ENCODE measurements at places on chromosomes 13 and 19.

DNA sequence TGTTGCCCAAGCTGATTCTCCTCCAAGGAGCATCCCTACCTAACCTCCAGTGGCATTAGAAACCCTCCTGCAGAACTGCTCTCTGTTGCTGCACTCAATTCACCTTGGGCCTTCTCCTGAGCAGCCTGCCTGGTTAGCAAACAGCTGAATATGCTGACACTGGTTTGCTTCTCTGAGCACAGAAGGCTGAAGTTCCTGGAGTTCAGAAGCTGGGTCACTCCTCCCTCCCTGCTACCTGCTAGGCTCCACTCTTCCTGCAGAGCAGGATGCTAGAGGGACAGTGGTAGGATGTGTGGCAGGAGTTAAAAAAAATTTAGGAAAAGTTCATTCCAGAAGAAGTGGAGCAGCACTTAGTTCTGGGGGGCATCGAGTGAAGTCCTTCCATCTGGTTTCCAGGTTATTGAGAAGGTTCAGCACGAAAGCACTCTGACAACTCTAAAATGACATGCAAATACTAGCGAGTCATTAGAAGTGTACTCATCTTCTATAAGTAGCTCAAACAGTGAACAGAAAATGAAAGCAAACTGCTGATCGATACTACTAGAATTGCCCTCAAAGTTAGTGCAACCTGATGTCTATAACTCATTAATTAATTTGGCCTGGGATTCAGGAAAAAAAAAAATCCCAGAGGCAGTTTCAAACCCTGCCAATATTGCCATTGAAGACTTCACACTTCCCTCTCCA, 293.7 kb downstream of the POU4F1 start:
- DNase-seq: no peak

DNA sequence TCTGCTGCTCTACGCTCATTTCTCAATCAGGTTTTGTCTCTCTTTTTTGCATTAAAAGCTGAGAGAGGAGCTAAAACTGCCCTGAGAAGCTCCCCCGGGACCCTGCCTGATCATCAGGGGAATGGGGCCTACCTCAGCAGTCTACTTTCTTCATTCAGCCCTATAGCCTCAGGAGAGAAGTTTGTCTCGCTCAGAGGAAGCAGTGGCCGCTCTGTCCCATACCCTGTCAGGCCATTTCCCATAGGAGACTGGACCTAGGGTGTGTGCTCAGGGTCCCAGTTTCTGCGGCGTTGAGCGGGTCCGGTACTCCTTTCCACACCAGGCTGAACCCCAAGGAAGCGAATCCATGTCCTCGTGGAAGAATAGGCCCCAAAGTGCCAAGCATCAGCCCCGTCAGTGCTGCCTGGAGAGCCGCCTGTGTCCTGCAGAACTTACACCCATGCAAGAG, 21.7 kb downstream of the UBE2L5 start:
- no peak for DNase-seq

GRCh38 chr19:50729894-50730293, 6.7 kb downstream of the CLEC11A start:
- no peak for DNase-seq

DNA sequence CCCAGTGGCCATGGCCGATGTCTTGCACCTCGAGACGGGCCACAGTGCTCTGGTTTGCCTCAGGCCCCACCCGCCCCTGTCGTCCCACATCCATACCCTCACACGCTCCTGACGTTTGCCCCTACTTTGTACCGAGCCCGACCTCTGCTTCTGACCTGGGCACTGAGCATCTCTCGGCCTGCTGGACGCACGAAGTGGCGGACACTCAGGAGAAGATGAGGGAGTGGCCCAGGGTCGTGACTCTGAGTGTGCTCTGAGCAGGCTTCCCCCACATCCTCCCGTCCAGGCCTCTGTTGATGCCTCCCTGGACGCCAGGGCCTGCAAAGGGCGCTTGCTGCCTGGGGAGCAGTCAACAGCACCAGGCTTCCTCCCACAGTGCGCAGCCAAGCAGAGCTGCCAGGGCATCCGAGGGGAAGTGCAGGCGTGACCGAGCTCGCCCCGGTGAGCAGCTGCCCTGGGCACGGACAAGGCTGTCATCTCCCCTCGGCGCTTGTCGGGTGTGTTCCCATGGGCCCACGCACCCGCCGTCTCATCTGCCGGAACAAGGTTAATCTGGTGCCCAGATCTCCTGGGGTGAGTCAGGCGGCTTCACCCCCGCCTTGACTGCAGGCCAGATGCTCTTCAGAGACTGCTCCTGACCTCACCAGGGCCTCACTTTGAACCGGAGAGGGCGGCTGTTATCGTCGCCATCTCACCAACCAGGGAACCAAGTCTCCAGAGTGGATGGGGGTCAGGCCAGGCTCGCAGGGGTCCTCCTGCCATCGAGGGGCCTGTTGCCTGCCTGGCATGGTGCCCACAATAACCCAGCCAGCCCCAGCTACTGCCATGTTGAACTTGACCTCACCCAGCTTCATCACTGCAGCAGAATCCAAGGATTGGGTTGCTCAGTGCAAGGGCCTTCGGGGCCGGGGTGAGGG, 27.2 kb downstream of the COMP start:
- DNase-seq: peak; percentile 65

GRCh38 chr13:39385154-39385553, 217.8 kb downstream of the LHFPL6 start:
- peak; percentile 27 for DNase-seq

GRCh38 chr13:62280590-62280989, 864.9 kb upstream of the PCDH20 start:
- no peak for DNase-seq

- DNase-seq: no peak
These were observed 10.9 kb downstream of the TIMM13 start for GRCh38 chr19:2416321-2417097.

GRCh38 chr19:38135150-38135998, 88.6 kb downstream of the DPF1 start:
- DNase-seq: no peak

- no peak for DNase-seq
These were observed 43.6 kb downstream of the RUBCNL start for GRCh38 chr13:46343279-46343994.

- DNase-seq: no peak
These were observed 2.7 kb downstream of the TBC1D4 start for GRCh38 chr13:75479102-75479740.

DNA sequence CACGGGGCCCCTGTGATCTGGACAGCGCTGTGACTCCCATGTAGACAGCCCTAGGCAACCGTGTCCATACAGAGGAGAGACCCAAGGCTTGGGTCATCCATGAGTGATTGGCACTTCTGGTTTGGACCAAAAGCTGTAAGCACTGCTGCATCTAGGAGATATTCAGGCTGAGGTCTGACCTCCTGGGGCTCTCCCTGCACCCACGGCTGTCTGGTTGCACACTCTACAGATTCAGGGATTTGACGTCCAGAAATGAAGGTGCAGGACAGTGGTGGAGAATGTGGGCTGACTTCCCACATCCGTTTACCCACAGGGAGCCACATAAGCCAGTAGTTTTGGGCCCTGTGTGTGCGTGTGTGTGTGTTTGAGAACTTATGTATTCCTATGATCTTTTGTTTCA, 76.2 kb upstream of the ARHGEF7 start:
- DNase-seq: no peak

DNA sequence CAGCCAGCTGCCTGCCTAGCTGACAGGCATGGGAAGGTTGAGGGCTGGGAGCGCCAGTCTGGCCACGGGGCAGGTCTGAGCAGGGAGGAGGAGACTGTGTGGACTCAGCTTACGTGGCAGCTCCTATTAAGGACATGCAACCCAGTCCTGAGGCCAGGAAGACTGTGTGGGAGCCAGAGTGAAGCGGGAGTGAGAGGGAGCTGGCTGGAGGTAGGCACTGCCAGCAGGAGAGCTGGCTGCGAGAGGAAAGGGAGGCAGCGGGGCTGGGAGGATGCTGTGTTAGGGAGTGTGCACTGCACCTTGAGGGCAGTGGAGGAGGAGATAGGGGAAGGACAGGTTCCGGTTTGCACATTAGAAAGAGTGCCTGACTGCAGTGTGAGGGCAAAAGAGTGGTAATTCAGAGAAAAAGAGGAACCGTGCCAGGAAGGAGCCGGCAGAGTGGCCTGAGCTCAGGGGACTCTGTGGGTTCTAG, 99.2 kb downstream of the SLC7A1 start:
- DNase-seq: no peak

DNA sequence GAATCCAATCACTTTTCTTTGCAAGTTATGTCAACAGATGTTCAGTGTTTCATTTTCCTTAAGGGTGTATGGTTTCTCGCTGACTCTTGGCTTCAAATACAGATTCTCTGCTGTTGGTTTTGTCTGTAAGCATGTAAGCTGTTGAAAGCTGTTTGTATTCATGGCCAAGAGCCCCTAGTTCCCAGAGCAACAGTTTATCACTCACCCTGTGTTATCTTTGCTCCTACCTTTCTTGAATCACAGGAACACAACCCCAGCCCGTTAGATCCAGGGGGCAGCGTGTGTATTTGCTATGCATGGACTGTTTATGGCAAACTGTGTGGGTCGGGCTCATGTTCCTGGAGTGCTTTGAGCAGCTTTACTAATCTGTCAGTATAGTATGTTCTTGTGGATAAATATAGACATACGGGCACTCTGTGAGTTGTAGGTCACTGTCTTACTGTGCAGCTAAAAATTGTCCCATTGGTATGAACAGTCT, 28.9 kb downstream of the FRY start:
- no peak for DNase-seq

- no peak for DNase-seq
These were observed 386 bp downstream of the GIPR start for GRCh38 chr19:45668342-45668871.

GRCh38 chr19:1507192-1507660, 5.6 kb downstream of the ADAMTSL5 start:
- DNase-seq: no peak

DNA sequence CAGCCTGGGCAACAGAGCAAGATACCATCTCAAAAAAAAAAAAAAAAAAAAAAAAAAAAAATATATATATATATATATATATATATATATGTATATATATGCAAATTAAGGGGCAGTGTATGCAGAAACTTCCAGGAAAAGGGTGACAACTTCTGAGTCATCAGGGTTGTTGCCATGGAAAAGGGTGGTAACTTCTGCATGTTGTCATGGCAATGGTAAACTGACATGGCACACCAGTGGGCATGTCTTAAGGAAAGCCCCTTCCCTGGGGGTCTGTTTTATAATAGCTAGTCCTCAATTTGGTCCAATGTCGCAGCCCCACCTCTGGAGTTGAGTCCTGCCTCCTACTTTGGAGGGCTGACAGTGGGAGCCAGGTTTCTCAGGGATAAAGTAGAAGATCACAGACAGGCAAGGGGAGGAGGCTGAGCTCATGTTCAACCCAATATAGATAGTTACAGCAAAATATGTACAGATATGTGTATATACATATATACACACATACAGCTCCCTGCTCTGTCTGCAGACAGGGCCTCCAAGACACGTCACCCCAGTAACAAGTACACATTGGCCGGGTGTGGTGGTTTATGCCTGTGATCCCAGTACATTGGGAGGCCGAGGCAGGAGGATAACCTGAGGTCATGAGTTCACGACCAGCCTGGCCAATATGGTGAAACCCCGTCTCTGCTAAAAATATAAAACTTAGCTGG, 7.2 kb upstream of the FCHO1 start:
- DNase-seq: peak; percentile 39

DNA sequence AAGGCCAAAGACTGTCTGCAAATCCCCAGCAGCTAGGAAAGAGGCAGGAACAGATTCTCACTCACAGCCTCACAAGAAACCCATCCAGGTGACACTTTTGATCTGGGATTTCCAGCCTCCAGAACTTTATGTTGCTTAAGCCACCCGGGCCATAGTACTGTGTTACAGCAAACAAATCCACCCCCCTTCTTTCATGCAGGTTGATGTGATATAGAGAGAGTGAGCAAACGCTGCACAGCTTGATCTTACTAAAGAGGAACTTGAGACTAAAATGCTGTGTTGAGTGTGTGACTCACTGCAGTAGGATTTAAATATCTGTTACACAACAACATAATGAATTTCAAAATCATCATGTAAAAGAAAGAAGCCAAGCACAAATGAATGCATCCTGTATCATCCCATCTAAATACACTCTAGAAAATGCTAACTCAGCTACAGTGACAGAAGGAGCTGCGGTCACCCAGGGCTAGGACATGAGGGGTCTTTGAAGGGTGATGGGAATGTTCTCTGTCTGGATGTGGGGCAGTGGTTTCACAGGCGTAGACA, 32.2 kb downstream of the RCBTB2 start:
- peak; percentile 84 for DNase-seq

DNA sequence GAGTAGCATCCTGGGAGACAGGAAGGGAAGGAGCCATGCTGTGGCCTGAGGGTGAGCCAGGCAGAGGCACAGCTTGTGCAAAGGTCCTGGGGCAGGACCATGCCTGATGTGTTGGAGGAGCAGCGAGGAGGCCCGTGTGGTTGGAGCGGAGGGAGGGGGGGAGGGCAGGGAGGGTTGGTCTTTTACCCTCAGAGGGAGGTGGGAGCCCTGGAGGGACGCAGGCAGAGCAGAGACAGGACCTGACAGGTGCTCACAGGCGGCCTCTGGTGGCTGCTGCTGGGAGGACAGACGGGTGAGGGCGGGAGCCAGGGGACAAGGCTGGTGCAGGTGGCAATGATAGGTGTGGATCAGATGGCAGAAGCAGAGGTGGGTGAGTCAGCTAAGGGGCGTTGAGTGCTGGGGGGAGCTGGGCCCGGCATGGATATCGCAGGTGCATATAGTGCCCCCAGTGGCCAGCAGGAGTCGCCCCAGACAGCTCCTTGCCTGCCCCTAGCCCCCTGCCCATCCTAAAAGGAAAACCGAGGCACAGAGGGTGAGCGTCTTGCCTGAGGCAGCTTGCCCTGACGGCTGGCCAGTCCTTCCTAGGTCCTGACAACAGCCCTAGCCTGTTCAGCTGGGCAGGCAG, 9.8 kb upstream of the GNA15 start:
- DNase-seq: no peak

DNA sequence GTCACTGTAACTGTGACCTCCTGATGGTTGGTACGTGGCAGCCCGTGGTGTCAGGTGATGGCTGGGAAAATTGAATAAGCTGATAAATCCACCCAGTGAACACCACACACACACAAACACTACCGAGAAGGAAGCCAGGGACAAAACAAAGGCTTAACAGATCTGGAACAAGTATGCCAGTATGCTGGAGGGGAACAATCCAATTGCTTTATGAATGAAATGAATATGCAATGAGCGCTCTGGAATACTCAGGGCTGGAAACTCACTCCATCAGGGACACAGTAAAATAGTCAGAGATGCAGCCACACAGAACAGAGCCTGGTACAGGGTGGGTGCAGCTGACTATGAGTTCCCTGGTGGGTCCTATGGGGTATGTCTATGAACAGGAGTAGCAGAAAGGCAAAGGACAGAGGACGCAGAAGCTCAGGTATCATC, 16.7 kb downstream of the TMTC4 start:
- DNase-seq: no peak

DNA sequence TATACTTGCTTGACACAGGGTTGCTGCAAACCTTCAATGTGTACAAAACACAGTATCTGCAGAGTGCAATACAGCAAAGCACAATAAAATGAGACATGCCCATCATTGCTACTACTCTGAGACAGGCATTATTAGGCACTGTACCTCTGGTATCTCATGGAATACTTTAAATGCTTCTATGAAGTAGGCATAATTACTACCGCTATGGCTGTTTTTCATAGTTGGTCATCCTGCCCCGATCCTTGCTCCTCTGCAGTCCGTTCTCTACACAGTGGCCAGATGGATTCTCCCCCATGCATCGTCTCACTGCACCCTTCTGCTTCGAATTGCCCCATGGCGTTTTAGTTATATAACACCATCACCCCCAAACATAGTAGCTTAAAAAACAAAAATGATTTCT, 83.0 kb upstream of the UBL3 start:
- no peak for DNase-seq

GRCh38 chr13:34935841-34936240, 6.2 kb upstream of the NBEA start:
- no peak for DNase-seq

GRCh38 chr13:30615866-30616541, 1.7 kb upstream of the USPL1 start:
- peak; percentile 24 for DNase-seq

- DNase-seq: peak; percentile 16
These were observed 951 bp upstream of the POSTN start for GRCh38 chr13:37599519-37599918.

Data from astrocyte (in vitro differentiated cells and primary cell).